ENCODE measurements at places on chromosomes 5 and 9.
A peak's percentile ranks its signal among the peaks of the same experiment; 100 is the strongest.

DNA sequence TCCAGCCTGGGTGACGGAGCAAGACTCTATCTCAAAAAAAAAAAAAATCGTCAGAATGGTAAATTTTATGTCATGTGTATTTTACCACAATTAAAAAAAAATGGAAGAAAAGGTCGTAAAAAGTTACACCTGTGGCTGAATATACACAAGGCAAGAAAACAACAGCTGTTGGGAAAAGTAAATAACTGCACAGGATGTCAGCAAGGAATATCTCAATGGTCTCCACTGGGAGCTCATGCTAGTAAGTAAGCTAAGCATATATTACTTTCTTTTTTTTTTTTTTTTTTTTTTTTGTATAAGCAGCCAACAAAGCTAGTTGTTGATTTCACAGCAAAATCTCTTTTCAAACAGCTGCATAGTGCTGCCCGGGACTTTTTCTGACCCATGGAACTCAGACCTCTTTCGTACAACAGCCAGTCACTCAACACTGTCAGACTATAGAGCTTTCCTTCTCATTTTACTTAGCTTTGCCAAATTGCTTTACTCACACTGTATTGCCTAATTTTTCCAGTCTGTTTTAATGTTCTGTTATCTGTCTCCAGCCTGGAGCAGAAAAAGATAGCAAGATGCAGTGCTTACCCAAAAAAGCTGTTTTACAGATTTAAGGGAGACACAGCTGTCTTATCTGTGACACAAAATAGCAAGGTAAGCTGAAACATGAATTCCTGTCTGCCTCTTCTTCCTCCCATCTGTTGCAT lies 175.9 kb downstream of the ENC1 start:
- H3K36me3 ChIP-seq = no peaks in the 10 kb centered on the region
- DNase-seq = no peak
- H3K27ac ChIP-seq = no peak overlapping the region
- no peak overlapping the region for H3K4me3 ChIP-seq
- no peaks in the 10 kb centered on the region for H3K27me3 ChIP-seq
- H3K4me1 ChIP-seq = no peaks in the 10 kb centered on the region

GRCh38 chr9:25557645-25558300 lies 120.5 kb downstream of the TUSC1 start:
- H3K36me3 ChIP-seq = no peaks in the 10 kb centered on the region
- no peak for DNase-seq
- no peak overlapping the region for H3K4me3 ChIP-seq
- H3K27ac ChIP-seq = no peak overlapping the region

DNA sequence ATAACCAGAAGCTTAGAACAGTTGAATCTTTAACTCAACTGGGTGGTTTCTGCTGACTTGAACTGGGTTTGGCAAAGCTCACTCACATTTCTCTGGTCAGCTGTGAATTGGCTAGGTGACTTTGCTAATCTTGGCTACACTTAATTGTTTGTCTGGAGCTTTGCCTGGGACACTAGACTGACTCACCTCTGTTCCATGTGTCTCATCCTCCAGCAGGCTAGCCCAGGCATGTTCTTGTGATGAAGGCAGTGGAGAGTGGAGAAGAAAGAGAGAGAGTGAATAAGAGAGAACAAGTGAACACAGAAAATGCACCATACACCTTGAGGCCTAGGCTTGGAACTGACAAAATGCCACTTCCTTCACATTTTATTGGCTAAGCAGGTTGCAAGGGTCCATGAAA lies 32.6 kb downstream of the SPATA31D1 start:
- H3K36me3 ChIP-seq = no peaks in the 10 kb centered on the region
- no peaks in the 10 kb centered on the region for H3K27me3 ChIP-seq
- peak overlapping the region; percentile 0 for H3K27ac ChIP-seq
- H3K4me3 ChIP-seq = no peak overlapping the region
- peak; percentile 78 for DNase-seq

DNA sequence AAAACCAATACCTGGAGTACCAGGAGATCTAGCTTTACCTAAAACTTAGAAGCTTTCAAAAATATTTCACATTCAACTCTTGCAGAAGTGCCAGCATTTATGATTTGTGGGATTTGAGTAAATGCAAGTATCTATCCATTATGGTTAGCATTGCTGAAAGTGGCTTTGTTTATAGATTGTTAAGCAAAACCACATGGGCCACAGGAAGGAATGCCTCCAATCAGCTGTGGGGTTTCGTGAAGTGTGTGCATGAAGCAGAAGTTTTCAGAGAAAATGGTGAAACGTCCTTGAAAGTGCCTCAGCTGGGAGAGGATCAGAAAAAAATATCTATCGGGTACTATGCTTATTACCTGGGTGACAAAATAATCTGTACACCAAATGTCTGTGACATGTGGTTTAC lies 4.2 kb downstream of the LECT2 start:
- DNase-seq = no peak
- H3K36me3 ChIP-seq = no peaks in the 10 kb centered on the region
- H3K27ac ChIP-seq = no peak overlapping the region
- H3K27me3 ChIP-seq = no peaks in the 10 kb centered on the region

- H3K36me3 ChIP-seq = no peaks in the 10 kb centered on the region
- H3K4me3 ChIP-seq = no peak overlapping the region
- no peak overlapping the region for H3K27ac ChIP-seq
- H3K27me3 ChIP-seq = no peaks in the 10 kb centered on the region
Observed at GRCh38 chr5:112109331-112110007, 309.6 kb downstream of the EPB41L4A start.

- no peaks in the 10 kb centered on the region for H3K4me1 ChIP-seq
- no peaks in the 10 kb centered on the region for H3K27me3 ChIP-seq
- H3K4me3 ChIP-seq = no peak overlapping the region
- no peak overlapping the region for H3K27ac ChIP-seq
- no peaks in the 10 kb centered on the region for H3K36me3 ChIP-seq
Observed at GRCh38 chr5:3353561-3353960, 242.1 kb upstream of the IRX1 start.

- H3K4me1 ChIP-seq = peaks cover 6% of the 10 kb centered on the region
- peak; percentile 18 for DNase-seq
- no peak overlapping the region for H3K4me3 ChIP-seq
- H3K27me3 ChIP-seq = peaks cover 5% of the 10 kb centered on the region
- H3K27ac ChIP-seq = no peak overlapping the region
Observed at GRCh38 chr5:135193213-135194125, 159.4 kb upstream of the PITX1 start.

GRCh38 chr9:106964822-106965525 lies 102.0 kb downstream of the ZNF462 start:
- DNase-seq = no peak
- no peaks in the 10 kb centered on the region for H3K36me3 ChIP-seq
- H3K4me1 ChIP-seq = peaks cover 6% of the 10 kb centered on the region
